Activated CD4-positive, alpha-beta T cell treated with anti-CD3 and anti-CD28 coated beads, Interleukin-2, amount 10 ng/mL, durations not matched to agents 24 days and 14 days (primary cell): ENCODE measurements at places on chromosomes 7 and 10.

GRCh38 chr10:31272841-31273240 lies 46.2 kb upstream of the ZEB1 start:
- no peak for DNase-seq

DNA sequence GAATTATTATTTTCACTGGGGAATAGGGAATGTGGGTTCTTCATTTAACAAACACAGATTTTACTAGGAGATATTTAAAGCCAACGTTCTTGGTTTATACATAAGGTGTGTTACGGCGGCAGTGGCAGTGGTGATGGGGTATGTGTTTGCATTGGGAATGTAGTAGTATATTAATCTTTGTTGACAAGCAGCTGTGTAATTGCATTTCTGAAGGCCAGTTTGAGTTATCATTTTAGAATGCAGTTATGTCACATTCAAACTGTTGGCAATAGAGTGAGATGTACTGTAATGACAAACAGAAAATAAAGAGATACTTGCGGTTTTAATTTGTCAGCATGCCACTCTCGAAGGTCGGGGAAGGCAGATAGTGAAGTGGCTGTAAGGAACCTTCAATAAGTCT lies 628.6 kb upstream of the POM121L12 start:
- no peak for DNase-seq

DNA sequence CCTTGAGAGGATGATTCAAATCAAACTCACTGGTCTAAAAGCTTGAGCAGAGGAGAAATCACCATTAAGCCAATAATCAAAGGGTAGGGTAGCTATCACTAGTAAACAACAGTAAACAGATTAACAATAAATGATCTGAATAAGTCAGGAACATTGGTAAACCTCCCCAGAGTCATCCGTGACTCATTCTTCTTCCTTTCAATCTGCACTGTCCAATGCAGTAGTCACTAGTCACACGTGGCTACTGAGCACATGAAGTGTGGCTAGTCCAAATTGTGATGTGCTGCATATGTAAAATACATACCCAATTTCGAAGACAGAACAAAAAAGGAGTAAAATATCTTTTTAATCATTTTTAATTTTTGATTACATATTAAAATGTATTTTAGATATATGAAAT lies 64.0 kb downstream of the ERCC6 start:
- DNase-seq, result no peak

DNA sequence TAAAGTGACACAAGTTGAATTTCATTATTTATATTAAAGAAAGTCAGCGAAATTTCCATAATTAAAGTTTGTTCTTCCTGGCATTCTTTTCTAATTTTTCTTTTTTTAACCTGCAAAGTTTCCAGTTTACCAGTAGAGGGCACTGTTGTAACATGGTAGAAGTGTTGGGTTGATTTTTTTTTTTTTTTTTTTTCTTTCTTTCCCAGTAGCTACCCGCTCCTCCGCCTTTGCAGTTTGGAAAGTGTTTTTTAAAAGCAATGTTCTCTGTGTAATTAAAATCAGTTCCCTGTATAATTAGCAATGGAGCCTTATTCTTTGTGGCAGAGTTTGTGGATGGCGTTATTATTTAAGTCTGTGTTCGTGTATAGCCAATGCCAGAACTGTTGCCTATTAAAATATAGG lies 53.7 kb downstream of the TAF3 start:
- no peak for DNase-seq

GRCh38 chr7:115356999-115357702 lies 435.3 kb downstream of the MDFIC start:
- DNase-seq, result no peak

DNA sequence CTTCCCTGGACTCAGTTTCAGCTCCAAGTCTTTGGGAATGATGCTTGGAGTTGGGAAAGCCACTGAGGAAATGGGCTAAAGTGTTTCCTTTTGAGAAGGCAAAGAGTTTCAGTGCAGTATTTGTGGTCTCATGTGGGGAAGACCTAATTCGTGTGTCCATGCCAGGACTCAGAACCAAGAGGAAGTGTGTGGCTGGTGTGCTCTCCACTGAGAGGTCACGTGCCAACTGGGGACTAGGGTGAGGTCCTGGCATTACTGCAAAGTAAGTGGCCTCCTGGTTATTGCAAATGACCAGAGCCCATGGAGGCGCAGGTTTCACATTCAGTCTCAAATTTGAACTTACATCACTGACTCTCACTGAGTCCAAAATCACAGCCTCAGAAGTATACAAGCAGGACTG lies 48.6 kb upstream of the ITPRID1 start:
- DNase-seq, result no peak

GRCh38 chr7:84469034-84469433 lies 274.4 kb upstream of the SEMA3A start:
- DNase-seq, result no peak

- no peak for DNase-seq
Measured at GRCh38 chr10:72261784-72262404, 11.8 kb upstream of the DDIT4 start.

- no peak for DNase-seq
Measured at GRCh38 chr7:126185959-126186580, 1066.7 kb downstream of the GRM8 start.
